ENCODE measurements at places on chromosomes 7 and 10.

- DNase-seq = no peak
Observed at GRCh38 chr10:125238682-125239081, 78.3 kb upstream of the CTBP2 start.

GRCh38 chr7:120462991-120463390 is 190.0 kb downstream of the KCND2 start:
- no peak for DNase-seq

- DNase-seq = no peak
Observed at GRCh38 chr7:158096582-158096981, 491.0 kb downstream of the PTPRN2 start.

DNA sequence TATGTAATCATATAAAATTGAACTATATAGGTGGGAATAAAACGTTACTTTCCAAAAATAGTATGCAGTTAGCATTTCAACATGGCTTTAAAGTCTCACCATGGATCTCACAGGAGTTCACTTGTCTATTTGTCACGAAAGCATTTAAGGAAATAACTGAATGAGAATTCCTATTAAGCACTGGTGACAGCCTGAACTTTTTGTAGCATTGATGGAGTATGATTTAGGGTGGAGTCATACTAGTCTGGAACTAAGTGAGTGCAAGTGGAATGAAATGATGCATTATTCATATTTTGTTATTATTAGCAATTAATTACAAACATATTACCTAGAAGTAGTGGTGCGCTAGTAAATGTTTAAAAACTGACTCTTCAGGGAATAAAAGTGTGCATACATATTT is 26.0 kb upstream of the HIBADH start:
- DNase-seq = no peak

- DNase-seq = no peak
Observed at GRCh38 chr10:94427166-94427565, 24.8 kb downstream of the TBC1D12 start.

GRCh38 chr10:58715061-58715460 is 202.4 kb downstream of the BICC1 start:
- DNase-seq = no peak

Data from stimulated activated CD8-positive, alpha-beta memory T cell treated with anti-CD3 and anti-CD28 coated beads, Interleukin-4, amount 100 ng/mL, for 1 hour (primary cell).